Testis (tissue), 5 donors: ENCODE measurements at places on chromosomes 3 and 15.

DNA sequence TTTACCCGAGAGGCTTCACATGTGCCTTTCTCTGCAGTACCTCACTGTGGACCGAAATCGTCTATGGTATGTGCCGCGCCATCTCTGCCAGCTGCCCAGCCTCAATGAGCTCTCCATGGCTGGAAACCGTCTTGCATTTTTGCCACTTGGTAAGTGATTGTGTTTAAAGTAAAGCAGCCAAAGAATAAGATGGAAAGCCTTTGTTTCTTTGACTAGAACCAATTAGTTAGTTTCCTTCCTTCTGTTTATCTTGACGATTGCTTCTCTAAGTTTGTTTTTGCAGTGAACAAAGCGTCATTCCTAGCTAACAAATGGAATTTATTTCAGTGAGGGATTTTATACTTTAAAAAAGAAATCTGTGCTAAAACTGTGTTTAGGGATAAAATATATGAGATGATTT, 82.7 kb downstream of the LRRC28 start:
- no peaks in the 10 kb centered on the region for H3K36me3 ChIP-seq
- H3K27ac ChIP-seq, result no peak overlapping the region
- no peaks in the 10 kb centered on the region for H3K27me3 ChIP-seq
- no peak overlapping the region for H3K4me3 ChIP-seq
- no peaks in the 10 kb centered on the region for H3K4me1 ChIP-seq

- DNase-seq, result no peak
- H3K4me1 ChIP-seq, result no peaks in the 10 kb centered on the region
- H3K36me3 ChIP-seq, result no peaks in the 10 kb centered on the region
- H3K4me3 ChIP-seq, result no peak overlapping the region
Observed at GRCh38 chr3:8380904-8381704, 120.5 kb upstream of the LMCD1 start.

DNA sequence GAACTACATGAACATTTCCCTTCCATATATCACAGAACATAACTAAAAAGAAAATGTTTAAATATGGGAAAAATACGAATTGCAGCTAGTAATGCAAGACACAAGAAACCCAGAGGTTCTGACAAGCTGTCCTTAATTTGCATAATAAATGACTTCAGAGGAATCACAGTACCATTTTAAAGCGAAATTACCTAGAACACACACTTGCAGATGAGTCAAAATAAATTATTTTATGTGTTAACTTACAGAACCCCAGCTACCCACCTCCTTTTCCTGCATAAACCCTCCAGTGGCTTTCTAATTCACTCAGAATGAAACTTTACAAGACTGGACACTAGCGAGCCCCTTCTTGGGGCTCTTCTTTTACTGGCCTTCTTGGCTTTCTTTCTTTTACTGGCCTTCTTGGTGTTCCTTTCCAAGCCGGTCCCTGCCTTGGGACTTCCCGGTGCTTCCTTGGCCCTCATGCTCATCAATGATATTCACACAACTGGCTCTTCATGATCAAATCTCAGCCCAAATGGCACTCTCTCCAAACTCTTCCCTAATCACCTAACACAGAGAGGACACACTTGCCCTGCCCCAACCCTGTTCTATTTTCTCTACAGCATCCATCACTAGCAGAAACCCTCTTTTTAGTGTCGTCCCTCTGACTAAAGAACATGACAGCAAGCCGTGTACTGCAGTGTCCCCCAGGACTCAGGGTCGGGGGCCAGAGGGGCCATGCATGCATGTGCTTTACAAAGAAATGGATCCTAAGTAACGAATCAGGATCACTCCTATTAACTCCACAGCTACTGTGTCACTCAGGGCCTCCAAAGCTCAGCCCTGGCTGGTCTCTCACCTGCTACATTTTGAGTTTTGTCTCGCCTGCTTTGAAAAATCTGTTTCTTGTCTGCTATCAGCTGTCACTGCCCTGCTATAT, 4.8 kb downstream of the CHSY1 start:
- no peak for DNase-seq
- peaks cover 64% of the 10 kb centered on the region for H3K4me1 ChIP-seq
- no peaks in the 10 kb centered on the region for H3K36me3 ChIP-seq
- no peaks in the 10 kb centered on the region for H3K27me3 ChIP-seq
- peak overlapping the region; percentile 68 for H3K27ac ChIP-seq

- H3K4me1 ChIP-seq, result no peaks in the 10 kb centered on the region
- H3K4me3 ChIP-seq, result no peak overlapping the region
- H3K27ac ChIP-seq, result no peak overlapping the region
- no peaks in the 10 kb centered on the region for H3K36me3 ChIP-seq
- DNase-seq, result no peak
- no peaks in the 10 kb centered on the region for H3K27me3 ChIP-seq
Observed at GRCh38 chr3:34382859-34383258, 584.4 kb downstream of the PDCD6IP start.

DNA sequence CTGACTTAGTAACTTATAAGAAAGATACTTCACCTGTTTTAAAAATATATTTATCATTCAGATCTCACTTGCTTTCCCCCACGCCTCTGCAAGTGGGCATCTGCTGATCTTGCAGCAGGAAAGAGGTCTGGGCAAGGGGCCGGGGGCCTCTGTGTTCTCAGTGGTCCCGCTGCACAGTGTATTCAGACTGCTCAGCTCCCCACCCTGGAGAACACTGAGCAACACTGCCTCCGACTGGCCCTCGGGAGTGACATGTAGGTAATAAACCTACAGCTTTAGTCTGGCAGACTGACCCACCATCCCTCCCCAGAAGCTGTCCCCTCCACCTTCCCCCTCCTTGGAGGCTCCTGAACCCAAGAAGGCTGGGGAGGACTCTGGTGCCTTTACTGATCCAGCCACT, 43.8 kb downstream of the GABRB3 start:
- no peaks in the 10 kb centered on the region for H3K4me1 ChIP-seq
- no peaks in the 10 kb centered on the region for H3K36me3 ChIP-seq
- no peak for DNase-seq
- no peaks in the 10 kb centered on the region for H3K27me3 ChIP-seq
- H3K4me3 ChIP-seq, result no peak overlapping the region

- no peak overlapping the region for H3K27ac ChIP-seq
- no peaks in the 10 kb centered on the region for H3K27me3 ChIP-seq
- H3K4me1 ChIP-seq, result no peaks in the 10 kb centered on the region
- no peak overlapping the region for H3K4me3 ChIP-seq
Observed at GRCh38 chr3:170056710-170057454, 19.1 kb downstream of the GPR160 start.

DNA sequence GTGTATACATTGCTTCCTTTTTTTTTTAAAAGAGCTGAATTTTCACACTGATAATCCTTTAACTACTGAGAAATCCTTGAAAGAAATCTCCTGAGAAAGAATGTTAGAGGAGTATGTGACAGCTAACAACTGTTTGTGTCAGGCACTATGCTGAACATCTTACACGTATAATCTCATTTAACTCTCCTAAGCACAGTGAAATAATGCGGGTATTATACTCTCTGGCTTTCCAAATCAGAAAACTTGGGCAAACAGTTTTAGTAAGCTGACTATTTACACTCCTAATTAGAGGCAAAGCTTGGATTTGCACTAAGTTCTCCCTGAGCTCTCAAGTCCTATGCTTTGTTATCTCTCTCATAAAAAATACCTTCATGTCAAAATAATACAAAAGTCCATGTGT, 69.3 kb downstream of the SMARCC1 start:
- no peak overlapping the region for H3K4me3 ChIP-seq
- DNase-seq, result no peak
- H3K36me3 ChIP-seq, result no peaks in the 10 kb centered on the region
- H3K4me1 ChIP-seq, result no peaks in the 10 kb centered on the region
- H3K27ac ChIP-seq, result no peak overlapping the region

DNA sequence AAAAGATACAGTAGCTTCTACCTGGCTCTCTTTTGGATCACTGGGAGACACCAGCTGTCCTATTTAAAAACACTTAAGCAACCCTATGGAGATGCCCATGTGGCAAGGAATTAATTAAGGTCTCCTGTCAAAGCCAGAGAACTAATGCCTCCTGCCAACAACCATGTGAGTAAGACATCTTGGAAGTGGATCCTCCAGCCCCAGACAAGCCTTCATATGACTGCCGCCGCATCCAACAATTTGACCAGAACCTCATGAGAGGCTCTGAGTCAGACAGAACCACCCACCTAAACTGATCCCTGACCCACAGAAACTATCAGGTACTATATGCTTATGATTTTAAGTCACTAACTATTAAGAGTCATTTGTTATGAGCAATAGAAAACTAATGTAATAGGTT, 22.3 kb downstream of the IFT80 start:
- no peaks in the 10 kb centered on the region for H3K27me3 ChIP-seq
- peaks cover 21% of the 10 kb centered on the region for H3K4me1 ChIP-seq
- no peak overlapping the region for H3K27ac ChIP-seq
- DNase-seq, result no peak
- no peak overlapping the region for H3K4me3 ChIP-seq

GRCh38 chr15:72532991-72533601, 59.0 kb downstream of the ARIH1 start:
- no peak overlapping the region for H3K27ac ChIP-seq
- DNase-seq, result no peak
- no peaks in the 10 kb centered on the region for H3K4me1 ChIP-seq
- H3K36me3 ChIP-seq, result no peaks in the 10 kb centered on the region

GRCh38 chr3:94416768-94417167, 353.9 kb downstream of the NSUN3 start:
- no peaks in the 10 kb centered on the region for H3K27me3 ChIP-seq
- DNase-seq, result no peak
- no peak overlapping the region for H3K27ac ChIP-seq
- no peaks in the 10 kb centered on the region for H3K36me3 ChIP-seq

DNA sequence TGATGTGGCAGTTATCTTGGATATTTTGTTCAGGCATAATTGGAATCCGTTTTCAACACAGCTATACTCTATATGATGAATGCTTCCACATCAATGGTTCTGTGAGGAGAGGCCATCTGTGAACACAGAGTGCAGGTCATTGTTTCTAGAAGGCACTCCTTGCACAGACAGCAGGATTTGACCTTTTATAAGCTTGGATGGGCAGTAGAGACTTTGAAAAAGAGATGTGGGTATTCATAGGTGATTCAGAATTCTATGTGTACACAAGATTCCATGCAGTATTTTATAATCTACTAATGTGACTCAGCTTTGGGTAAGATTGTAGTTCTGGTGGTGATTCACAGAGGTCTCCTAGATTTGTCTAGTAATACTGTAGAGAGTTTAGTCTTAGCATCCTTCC, 12.5 kb downstream of the ARPP21 start:
- H3K27me3 ChIP-seq, result no peaks in the 10 kb centered on the region
- DNase-seq, result no peak
- H3K27ac ChIP-seq, result no peak overlapping the region
- H3K4me1 ChIP-seq, result no peaks in the 10 kb centered on the region
